KG1 (cell line): ENCODE measurements at places on chromosomes 4 and X.

GRCh38 chr4:76306882-76307659, 538 bp downstream of the STBD1 start:
- DNase-seq: peak; percentile 42

DNA sequence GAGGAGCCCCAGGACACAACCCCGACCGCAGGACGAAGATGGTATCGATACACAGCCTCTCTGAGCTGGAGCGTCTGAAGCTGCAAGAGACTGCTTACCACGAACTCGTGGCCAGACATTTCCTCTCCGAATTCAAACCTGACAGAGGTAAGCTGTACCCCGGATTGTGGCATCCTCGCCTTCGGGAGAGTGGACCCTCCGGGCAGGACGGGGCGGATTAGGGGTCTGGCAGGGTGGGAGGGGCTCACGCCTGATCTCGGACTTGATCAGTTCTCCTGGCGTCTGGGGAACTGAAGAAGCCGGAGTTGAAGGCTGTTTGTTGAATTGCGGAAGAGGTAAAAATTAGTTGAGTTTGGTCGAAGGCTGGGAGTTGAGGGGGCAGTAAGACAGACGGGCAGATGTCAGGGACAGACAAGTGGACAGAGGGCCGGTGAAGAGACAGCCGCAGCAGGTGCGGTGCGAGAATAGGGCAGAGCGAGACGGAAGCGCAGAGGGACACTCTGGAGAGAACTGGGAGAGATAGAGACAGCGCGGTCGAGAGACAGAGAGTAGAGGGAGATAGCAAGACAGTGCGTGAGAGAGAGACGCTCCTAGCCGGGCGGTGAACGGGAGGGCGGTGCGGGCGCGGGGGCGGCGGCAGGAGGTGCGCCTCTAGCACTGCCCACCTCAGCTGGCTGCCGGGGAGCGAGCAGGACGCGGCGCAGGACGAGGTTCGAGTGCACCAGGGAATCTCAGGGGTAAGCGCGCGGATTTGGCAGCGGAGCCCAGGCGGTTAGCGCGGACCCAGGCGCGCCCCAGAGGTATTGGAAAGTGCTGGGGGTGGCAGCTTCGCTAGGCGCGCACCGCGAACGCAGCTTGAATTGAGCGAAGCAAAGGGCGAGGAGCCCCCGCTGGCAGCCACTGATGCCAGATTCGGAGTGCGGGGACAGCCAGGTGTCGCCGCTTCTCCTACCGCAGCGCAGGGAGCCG, 23.9 kb downstream of the ARHGAP36 start:
- DNase-seq: no peak

DNA sequence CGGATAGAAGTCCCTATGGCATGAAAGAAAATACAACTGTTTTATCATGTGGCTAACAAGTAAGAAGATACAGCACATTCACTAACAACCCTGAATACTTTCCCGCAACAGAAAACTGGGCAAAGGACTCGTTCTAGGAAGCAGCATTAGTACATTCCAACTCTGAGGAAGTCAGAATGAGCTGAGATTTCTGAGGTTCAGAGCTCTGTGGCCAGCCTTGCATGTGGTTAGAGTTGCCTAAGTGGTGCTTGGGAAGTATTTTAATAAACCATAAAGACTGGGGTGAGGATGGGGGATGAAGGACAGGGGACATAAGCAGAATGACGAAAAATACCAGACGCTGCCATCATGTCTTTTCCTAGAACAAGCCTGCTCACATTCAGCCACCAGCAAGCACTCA, 82.2 kb downstream of the EFHC2 start:
- DNase-seq: no peak

GRCh38 chr4:138978028-138978585, 37.5 kb upstream of the NOCT start:
- no peak for DNase-seq

DNA sequence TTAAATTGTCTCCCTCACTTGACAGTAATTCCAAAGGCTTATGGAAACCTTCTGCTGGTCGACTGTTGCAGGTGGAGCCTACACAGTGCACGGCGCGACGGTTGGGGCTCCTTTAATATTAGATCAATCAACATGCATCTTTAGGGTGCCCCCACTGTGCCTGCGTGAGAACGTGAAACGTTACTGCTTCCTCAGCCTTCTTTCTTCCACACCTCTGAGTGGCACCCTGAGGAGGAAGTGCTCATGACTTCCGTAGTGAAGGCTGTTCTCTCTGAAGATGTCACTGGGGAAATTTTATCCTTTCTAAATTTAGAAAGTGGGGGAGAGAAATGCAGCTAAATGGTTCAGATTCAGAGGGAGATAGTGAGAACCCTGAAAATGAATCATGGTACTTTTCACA, 184.0 kb upstream of the ZFP42 start:
- DNase-seq: no peak

- DNase-seq: no peak
Observed at GRCh38 chrX:26470941-26471340, 255.0 kb downstream of the MAGEB5 start.

GRCh38 chr4:153541456-153542096, 75.4 kb downstream of the TMEM131L start:
- DNase-seq: no peak

DNA sequence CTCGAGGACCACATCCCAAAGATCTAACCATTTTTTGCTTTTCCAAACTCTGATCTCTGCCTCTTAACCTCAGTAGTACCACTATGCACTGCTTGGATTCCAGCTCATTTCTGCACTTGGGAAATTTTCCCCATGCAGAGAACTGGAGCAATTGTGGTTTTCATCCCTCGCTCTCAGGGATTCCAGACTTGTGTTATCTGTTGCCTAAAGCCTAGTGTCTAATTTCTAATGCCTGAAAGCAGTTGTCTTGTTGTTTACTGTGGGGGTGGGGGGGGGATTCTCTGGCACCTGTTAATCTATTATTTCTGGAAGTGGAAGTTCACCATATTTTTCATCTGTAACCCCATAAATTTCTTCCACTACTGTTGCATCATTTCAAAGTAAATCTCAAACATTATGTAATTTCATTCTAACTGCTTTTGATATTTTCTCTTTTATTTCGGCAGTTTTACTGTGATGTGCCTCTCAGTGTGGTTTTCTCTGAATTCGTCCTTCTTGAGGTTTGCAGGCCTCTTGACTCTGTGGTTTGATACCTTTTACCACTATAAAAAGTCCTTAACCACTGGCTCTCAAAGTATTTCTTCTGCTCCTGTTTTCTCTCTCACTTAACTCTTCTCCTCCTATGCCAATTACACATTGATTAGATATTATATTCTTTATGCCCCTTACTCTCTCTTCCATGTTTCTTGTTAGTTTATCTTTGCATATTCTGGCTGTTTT, 205.6 kb upstream of the EOLA2 start:
- no peak for DNase-seq

- no peak for DNase-seq
Observed at GRCh38 chr4:148998719-148999118, 556.5 kb upstream of the NR3C2 start.

DNA sequence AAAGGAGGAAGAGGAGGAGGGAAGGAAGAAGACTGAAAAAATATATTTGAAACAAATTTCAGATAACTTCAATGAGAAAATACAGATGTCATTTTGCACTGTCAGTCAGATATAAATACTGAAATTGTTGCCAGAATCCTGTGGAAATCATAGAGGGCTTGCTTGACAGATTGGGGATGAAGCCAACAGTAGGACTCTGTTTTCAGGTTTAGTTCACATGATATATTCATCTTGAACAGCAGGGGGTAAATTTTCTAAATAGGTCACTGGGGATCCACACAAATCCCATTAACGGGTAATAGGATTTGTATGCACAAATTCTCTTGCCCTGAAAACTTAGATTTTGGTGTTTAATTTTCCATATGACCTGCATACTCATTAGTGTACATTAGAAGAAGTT, 103.3 kb upstream of the PCDH18 start:
- no peak for DNase-seq
